Mesenteric fat pad (tissue), 1 donor: ENCODE measurements at places on chromosomes 1 and 21.

GRCh38 chr1:66300972-66301451 is 232.9 kb upstream of the SGIP1 start:
- no peak for DNase-seq

GRCh38 chr1:169681140-169681539 is 30.3 kb downstream of the SELL start:
- DNase-seq, result no peak

DNA sequence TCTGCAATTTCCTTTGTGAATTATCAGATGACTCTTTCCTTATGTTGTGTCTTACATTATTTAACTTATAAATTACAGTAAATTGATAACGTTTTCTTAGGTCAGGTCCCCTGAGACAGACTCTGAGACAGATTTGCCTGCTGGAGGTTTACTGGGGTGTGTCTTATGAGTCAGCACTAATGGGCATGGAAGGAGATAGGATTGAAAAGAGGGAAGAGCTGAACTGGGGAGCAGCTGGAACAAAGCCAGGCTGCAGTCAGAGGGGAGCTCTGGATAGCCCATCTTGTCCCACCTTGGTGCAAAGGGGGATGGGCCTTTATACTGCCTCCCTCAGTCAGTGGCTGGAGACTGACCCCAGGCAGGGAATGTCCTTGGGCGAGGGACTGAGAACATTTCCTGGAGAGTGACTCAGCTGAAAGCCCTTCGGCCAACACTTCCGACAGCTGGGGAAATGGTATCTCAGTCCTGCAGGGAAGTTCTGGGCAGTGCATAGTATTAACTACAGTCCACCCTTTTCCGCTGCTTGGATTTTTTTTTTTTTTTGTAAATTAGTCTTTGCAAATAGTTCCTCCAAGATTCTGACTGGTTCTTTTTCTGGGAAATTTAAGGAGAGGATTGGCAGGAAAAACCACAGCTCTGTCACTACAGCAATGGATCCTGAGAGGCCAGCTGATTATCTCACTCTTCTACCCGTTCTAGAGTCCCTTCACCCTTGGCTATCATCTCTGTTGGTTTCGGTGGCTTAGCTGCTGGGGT is 39.1 kb upstream of the CDC42BPA start:
- no peak for DNase-seq

- DNase-seq, result no peak
Measured at GRCh38 chr21:36377391-36377842, 7.8 kb upstream of the CHAF1B start.

- DNase-seq, result no peak
Measured at GRCh38 chr1:167681451-167682098, 40.2 kb upstream of the MPZL1 start.

- no peak for DNase-seq
Measured at GRCh38 chr1:9289090-9289534, 3.6 kb upstream of the SPSB1 start.

DNA sequence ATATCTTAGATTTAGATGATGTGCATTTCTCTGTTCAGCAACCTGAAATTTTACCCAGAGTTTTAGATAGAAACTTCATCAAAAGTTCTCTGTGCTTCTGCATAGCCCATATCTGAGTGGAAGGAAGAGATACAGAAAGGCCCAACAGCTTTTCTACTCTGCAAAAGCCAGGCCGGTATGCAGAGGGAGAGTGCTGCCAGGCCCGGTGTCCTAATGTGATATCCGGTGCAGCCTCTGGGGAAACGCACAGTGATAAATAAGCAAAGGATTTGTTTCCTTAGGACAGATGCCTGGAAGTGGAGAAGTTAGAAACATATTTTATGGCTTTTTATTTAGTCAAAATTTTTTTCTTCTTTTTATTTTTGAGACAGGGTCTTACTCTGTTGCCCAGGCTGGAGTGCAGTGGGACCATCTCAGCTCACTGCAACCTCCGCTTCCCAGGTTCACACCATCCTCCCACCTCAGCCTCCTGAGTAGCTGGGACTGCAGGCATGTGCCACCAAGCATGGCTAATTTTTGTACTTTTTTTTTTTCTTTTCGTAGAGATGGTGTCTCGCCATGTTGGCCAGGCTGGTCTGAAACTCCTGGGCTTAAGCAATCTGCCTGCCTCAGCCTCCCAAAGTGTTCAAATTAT is 145.8 kb downstream of the PATJ start:
- no peak for DNase-seq

GRCh38 chr1:15684468-15685291 is 560 bp downstream of the PLEKHM2 start:
- no peak for DNase-seq

DNA sequence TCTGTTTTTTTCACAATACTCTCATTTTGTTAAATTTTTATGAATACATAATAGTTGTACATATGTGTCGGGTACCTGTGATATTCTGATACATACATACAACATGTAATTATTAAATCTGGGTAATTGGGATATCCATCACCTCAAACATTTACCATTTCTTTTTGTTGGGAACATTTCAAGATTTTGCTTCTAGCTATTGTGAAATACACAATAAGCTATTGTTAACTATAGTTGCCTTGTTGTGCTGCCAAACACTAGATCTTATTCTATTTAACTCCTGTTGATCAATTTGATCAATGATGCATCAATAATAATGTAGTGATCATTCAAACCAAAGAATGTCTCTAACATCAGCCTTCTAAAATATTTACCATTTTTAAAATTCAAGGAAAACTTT is 234.6 kb upstream of the NR5A2 start:
- DNase-seq, result no peak

DNA sequence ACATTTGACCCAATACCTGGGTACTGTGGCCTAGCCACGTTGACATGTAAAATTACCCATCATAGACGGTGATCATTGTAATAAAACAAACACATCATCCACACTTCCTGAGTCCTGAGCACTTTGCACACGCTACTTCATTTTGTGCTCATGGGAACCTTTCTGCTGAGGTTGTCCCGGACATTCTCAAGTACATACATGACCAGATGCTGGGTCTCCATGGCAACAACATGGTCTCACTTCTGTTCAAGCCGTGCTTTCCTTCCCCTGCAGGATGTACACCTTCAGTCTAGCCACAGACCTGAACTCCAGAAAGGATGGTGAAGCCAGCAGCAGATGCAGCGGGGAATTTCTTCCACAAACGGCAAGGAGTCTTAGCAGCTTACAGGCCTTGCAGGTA is 22.7 kb downstream of the UBASH3A start:
- DNase-seq, result peak; percentile 28

GRCh38 chr1:102183711-102184110 is 187.0 kb upstream of the OLFM3 start:
- no peak for DNase-seq

DNA sequence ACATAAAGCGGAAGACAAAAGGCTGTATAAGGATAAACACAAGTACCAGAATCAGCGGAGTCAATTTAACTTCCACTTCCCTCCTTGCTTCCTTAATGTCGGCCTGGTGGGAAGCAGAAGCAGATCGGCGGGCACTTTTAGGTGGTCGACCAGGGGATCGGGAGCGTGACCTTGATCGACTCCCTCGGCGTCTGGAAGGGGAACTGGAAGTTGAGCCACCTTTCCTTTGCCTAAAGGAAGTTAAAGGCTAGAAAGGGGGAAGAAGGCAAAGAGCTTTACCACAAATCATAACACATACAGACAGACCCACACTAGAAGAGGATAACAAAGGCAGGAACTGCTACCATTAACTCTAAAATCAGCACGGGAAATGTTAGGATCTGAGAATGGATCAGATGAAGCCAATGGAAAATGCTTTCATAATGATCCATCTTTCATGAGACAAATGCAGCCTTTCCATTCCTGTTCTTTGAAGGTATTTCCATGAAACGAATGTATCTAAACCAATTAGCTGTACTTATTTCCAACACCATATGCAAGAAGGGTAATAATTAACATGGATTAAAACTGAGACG is 5.7 kb downstream of the LBR start:
- no peak for DNase-seq

DNA sequence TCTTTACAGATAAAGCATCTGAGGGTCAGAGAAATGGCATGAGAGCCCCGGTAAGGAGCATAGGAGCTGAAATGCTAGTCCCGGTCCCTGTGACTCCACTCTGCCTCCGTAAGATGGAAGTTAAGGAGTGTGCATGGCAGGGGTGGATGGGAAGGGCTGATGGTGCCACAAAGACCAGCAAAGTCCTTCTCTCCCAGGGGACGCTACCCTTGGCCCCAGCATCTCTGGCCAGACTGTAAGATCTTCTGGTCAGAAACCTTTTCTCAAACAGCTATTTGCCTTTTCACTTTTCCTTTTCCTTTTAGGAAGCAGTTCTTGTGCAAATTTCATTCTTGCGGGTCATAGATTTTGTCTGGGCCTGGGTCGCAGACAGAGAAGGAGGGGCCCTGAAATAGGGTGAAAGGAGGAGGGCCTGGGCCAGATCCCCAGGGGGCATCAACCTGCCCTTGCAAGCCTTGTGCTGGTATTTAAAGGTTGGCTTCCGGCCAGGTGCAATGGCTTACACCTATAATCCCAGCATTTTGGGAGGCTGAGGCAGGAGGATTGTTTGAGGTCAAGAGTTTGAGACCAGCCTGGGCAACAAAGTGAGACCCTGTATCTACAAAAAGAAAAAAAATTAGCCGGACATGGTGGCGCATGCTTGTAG is 14.4 kb upstream of the EPS8L3 start:
- no peak for DNase-seq

- no peak for DNase-seq
Measured at GRCh38 chr1:44792736-44793502, 4.9 kb upstream of the BEST4 start.

DNA sequence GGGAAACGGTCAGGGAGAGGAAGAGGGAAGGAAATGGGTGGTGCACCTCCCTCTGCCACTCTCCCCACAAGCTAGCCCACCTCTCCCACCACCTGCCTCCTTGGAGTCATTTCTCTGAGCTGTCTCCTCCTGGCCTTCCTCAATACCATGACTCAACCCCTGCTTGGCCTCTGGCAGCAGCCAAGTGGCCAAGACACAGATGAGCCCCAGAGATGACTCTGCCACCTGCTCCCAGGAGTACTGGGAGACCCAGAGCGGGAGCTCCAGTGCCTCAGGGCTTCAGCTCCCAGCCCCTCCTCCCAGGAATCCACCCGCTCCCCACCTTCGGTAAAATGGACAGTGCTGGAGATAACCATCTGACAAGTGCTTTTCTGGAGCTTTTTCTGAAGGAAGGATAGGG is 2.6 kb downstream of the S100A16 start:
- DNase-seq, result no peak

GRCh38 chr1:153752571-153753195 is 22.5 kb upstream of the SLC27A3 start:
- no peak for DNase-seq

GRCh38 chr1:53763911-53764310 is 24.9 kb upstream of the GLIS1 start:
- DNase-seq, result no peak

DNA sequence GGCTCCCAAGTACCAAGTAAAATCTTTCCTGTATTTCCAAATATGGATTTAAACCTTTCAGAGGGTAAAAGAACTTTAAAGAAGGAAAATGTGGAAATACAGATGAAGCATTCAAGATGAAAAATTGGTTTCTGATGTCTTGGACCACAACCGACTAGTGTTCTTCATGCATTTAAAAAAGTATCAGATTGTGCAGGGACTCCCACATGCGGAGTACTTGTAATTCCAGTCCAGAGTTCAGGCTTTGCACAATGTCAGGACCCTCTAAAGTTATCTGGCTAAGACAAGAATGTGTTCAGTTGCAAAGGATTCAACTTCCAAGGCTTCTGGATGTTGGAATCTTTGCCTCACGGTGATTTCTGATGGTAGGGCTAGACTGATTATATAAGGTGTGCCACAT is 66.7 kb downstream of the RGL1 start:
- no peak for DNase-seq

DNA sequence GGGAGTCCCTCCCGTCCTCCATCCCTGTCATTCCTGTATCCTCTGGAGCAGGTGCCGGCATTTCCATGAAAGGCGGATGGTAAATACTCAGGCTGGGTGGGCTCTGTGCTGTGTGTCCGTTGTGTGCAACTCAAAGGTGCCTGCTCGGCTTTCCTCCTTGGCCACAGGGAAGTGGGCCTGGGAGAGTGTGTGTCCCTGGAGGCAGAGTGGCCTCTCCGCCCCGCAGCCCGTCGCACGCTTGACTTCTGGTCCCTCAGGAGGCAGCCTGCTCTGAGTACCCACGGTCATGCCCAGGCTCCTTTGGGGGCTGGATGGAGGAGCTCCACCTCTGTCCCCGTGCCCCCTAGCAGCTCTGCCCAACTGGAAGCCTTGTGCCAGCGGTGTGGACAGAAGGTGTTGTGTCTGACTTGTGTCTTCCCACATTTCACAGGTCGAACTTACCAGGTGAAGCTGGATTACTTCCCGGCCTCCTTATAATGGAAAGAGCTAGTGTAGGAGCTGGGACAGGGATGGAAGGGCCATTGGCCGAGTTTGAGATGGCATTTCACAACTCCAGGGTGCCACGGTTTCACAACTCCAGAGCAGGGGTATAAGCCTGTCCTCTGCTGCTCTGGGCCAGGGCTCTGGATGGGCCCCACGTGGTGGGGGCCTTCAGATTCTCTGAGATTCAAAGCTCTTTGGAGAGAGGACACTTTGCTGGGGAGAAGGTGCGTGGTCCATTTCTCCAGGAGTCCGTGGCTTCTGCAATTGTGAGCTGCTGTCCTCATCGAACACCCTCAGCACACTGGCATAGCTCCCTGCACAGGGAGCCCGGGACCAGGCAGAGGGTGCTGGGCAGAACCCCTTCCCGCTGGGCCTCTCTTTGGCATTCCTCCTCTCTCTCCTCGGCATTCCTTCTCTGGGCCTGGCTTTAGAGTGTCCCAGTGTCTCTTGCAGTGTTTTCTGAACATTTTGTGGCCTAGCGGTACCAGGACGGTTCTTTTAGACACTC is 152.7 kb upstream of the COL6A1 start:
- DNase-seq, result peak; percentile 87

DNA sequence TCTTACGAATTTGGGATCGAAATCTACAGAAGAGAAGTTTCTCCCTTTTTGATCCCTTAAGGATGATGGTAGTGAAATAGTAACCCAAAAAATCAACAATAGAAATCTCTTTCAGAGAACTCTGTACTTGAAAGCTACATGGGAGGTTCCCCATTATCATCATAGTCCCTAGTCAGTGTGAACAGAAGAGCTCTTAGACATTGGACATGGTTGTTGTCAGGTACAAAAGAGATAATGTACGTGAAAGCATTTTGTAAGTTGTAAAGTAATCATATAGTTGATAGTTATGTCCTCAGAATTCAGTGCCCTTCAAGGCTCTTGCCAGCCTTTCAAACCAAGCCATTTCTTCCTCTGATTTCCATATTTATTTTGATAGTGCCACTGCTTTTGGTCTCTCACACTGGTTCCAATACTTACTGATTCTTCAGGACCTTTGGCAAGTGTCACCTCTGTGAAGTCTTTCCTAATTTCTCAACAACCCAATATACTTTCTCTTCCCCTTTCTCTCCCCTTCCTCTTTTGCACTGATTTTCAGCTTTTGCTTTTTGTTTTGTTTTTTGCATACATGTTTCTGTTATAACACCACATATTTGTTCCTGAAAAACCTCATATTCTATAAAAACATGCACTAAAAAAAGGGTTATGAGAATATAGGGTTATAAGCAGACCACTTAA is 22.4 kb downstream of the VPS45 start:
- DNase-seq, result no peak

GRCh38 chr1:56502700-56503245 is 76.6 kb downstream of the PLPP3 start:
- DNase-seq, result no peak
